Stimulated activated CD8-positive, alpha-beta memory T cell treated with anti-CD3 and anti-CD28 coated beads, Interleukin-15, amount 100 ng/mL, for 4 hours (primary cell): ENCODE measurements at places on chromosomes 3 and 15.

DNA sequence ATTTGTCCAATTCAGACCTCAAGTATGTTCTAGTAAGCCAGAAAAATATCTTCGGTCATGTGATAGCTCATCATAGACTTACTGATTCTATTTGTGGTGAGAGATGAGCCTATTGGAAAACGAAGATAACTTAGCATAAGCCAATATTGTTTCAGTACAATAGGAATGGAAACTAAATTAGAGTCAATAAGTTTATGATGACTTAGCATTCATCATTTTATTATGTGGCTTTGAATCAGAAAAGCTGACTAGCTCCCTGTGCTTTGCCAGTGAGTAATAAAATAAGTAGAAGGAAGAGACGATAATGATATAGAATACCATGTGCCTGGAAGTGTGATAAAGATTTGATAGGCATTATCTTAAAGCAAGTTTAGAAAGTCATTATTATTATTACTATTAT lies 605.6 kb downstream of the AGBL1 start:
- DNase-seq, result no peak

DNA sequence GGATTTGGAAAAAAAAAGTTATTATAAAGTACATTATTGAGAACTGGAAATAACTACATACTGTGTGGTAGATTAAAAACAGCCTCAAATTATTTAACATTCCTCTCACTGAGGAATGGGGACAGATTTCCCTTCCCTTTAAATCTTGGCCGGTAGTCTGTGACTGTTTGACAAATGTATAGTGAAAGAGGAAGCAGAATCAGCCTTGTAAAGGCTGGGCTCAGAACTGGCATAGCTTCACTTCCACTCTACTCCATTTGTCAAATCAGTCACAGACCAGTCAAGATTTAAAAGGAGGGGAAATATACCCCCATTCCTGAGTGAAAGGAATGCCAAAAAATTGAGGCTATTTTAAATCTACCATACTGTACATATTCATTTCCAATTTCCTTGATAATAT lies 18.2 kb upstream of the B4GALT4 start:
- no peak for DNase-seq

- DNase-seq, result no peak
These were observed 154.4 kb downstream of the TUSC7 start for GRCh38 chr3:116863822-116864589.

GRCh38 chr3:112327371-112327951 lies 5.5 kb upstream of the CD200 start:
- no peak for DNase-seq

DNA sequence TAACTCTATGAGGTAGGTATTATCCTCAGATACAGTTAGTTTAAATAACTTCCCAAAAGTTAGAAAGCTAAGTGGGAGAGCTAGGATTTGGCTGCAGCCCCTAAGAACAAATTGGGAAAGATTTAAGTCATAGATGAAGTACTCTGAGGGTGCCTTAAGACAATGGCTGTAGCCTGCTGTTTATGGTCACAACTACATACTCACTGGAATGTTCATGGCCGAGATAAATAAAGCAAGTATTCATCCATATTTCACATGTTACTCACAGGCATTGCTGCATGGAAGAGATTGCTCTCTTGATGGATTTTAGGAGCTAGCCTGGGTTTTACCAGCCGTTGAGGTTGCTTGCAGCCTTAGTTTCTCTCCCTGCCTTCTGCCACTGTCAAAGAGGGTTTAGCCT lies 145.0 kb downstream of the CMSS1 start:
- DNase-seq, result no peak

DNA sequence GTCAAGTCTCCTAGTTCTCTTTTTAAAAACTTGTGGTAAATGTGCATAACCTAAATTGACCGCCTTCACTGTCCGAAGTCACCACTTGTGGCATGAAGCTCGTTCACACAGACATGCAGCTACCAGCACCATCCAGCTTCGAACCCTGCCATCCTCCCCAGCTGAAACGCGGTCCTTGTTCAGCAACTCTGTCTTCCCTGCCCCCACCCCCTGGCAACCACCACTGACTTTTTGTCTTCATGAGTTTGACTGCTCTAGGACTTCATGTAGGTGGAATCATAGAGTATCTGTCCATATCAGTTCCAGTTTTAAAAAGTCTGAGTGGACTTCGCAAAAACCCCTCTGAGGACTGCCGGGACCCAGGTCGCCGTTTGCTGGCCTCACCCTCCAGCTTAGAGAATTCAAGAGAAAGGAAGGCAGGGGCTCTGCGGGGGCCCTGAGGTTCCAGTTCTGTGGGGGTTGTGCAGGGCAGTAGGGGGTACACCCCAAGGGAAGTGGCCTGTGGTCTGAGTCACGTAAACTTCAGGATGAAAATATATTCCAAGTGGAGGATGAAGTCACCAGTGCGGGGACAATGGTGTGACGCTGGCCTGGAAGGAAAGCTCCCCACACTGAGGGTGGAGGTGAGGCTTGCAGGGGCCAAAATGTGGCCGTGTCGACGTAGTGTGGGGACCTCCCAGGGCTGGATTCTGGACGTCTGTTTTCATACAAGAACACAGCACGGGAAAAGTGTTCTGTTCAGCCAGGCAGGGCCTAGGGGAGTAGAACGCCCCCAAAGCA lies 67.6 kb downstream of the ABTB1 start:
- no peak for DNase-seq

GRCh38 chr15:57640930-57641682 lies 49.4 kb downstream of the MYZAP start:
- no peak for DNase-seq

- DNase-seq, result no peak
These were observed 148.0 kb upstream of the OSTN start for GRCh38 chr3:191051037-191051436.

- no peak for DNase-seq
These were observed 79.3 kb downstream of the ADAMTSL3 start for GRCh38 chr15:83733206-83733605.

- DNase-seq, result no peak
These were observed 154.5 kb upstream of the NSMCE3 start for GRCh38 chr15:29424118-29424517.

- DNase-seq, result no peak
These were observed 76.0 kb upstream of the TSC22D2 start for GRCh38 chr3:150331978-150332568.

GRCh38 chr3:187286467-187287059 lies 5.0 kb downstream of the MASP1 start:
- DNase-seq, result no peak

- DNase-seq, result no peak
These were observed 3.2 kb upstream of the ITIH3 start for GRCh38 chr3:52791366-52791765.

DNA sequence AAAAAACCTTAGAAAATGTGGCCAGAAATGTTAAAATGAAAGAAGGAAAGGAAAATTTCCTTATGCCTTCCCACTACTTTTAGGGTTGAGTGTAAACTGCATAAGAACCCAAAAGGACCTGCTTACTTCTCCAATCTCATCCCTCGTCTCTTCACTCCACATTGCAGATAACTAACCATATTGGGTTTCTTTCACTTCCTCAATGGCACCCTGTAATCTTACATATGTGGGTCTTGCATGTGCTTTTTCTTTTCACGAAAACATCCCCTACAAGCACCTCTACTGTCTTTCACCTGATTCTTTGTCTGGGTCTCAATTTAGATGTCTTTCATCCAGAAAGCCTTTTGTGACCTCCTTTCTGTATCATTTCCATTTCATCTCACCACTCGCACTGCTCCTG lies 23.1 kb downstream of the EOMES start:
- no peak for DNase-seq

DNA sequence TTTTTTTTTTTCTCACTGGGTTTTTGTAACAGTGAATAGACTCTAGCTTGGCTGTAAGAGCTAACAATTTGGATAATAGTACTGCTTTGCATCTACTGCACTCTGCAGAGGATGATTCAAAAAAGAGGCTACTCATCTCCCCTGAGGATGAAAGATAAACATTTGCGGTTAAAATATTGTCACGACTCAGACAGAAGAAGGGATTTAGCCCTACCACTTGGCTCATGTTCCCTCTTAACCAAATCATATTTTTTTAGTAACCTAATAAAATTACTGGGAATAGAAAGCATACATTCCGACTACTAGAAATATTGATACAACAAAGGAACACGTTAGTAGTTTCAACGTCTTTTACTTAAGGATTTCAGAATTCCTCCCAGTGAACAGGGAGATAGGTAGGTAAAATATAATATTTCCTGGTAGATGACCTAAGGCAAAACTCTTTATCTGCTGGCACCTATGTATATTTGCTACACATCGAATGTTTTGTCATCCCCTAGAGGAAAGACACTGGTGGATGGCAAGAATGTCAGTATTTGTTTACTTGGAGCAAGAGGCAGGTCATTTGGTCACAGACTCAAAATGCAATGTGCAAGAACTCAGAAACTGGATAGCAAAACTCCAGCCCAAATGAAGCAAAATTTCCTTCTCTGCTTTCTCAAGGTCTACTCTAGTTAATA lies 110.8 kb downstream of the GREM1 start:
- no peak for DNase-seq

GRCh38 chr3:88589138-88589537 lies 439.4 kb downstream of the C3orf38 start:
- DNase-seq, result no peak

DNA sequence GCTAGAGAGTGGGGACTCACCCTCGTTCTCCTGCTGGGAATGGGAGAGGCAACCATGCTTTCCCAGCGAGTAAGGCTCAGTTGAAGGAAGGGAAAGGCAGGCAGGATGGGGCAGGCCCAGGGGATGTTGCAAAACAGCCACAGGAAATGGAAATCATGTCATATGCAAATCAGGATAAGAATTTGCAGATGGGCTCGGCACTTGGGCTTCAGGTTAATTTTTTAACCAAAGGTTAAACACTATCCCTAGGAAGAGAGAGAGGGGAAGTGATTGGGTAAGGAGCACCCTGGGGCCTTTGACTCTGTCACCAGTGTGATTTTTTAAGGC lies 14.6 kb upstream of the PLA2G4E start:
- DNase-seq, result no peak

- DNase-seq, result no peak
These were observed 115.6 kb downstream of the GSK3B start for GRCh38 chr3:119978554-119979208.
